ENCODE measurements at places on chromosomes 6 and 20.
A peak's percentile ranks its signal among the peaks of the same experiment; 100 is the strongest.

DNA sequence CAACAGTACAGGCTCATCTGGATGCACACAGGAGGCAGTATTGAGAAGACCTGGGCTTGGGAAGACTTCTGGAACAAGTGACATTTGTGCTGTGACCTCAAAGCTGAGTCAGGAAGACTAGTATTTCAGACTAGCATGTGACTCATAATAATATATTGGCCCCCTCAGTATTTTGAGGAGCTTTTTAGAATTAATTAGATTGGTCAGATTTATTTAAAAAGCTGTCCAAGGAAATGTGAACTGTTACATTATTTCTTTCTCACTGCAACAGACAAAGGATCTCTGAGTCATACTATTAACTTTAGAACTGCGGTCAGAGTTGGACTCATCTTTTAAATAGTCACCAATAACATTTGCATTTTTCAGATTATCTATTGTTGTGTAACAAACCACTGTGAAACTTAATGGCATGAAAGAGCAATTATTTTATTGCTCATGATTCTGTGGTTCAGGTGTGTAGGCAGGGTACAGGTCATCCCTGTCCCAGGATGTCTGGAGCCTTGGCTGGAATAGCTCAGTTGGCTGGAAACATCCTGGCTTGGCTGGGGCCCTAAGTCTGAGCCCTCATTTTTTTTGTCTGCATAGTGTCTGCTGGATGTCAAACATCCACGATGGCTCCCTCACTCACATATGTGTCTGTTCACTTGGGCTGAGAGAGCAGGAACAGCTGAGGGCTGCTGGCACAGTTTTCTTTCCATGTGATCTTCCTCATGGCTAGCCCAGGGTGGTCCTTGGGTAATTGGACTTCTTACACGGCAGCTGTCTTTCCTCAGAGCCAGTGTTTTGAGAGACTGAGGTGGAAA lies 46.9 kb downstream of the MAP3K4 start:
- H3K36me3 ChIP-seq: peaks cover 13% of the 10 kb centered on the region
- no peak for DNase-seq
- no peaks in the 10 kb centered on the region for H3K27me3 ChIP-seq
- peak overlapping the region; percentile 78 for H3K27ac ChIP-seq
- H3K4me1 ChIP-seq: peaks cover 28% of the 10 kb centered on the region

GRCh38 chr6:3456898-3457709 lies at the start of gene SLC22A23:
Gene SLC22A23 (minus strand): TSS chr6:3457050. CDS start chr6:3456559, 491 bp downstream.
- H3K4me3 ChIP-seq: peak within 1 kb of the TSS; percentile 97
- peaks cover 9% of the 10 kb centered on the region for H3K4me1 ChIP-seq
- peaks cover 25% of the 10 kb centered on the region for H3K27me3 ChIP-seq
- H3K36me3 ChIP-seq: peaks cover 4% of the 10 kb centered on the region
- peak within 1 kb of the TSS; percentile 62 for H3K27ac ChIP-seq

- H3K4me3 ChIP-seq: no peak overlapping the region
- peak; percentile 78 for DNase-seq
- peaks cover 8% of the 10 kb centered on the region for H3K36me3 ChIP-seq
- H3K4me1 ChIP-seq: peaks cover 16% of the 10 kb centered on the region
- H3K27me3 ChIP-seq: peaks cover 64% of the 10 kb centered on the region
These were observed 20.4 kb downstream of the HLA-G start for GRCh38 chr6:29847871-29848630.

- H3K36me3 ChIP-seq: no peaks in the 10 kb centered on the region
- no peaks in the 10 kb centered on the region for H3K4me1 ChIP-seq
- no peak for DNase-seq
- no peak overlapping the region for H3K27ac ChIP-seq
- H3K27me3 ChIP-seq: peaks cover 21% of the 10 kb centered on the region
These were observed 275.9 kb downstream of the SAMD5 start for GRCh38 chr6:147784371-147784770.

DNA sequence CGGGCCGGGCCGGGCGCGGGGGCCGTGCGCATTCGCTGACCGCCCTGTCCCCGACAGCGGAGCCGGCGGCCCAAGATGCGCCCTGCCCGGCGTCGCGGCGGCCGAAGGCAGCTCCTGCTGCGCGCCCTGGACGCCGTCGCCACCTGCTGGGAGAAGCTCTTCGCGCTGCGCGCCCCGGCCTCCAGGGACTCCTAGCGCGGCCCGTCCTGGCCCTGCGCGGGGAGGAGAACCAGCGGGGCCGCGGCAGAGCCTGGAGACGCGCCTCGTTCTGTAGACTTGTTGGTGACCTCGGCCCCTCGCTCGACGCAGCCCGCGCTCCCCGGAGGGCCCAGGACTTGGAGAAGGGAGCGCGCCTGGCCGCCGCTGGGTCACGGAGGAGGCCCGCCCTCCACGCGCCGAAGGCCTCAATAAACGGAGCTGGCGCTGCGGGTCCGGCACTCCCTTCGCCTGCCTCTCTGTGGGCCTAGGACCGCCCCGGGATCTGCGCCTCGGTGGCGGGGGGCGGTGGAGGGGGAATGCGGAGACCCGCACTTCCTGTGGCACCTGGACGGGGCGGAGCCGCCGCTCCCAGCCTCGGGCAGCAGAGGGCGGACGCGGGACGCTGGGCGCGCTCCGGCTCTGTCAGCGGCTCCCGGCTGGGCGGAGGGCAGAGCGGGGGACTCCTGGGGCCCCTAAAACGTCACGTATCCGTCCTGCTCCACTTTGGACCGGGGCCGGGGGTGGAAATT lies 2.7 kb downstream of the C20orf204 start:
- peak overlapping the region; percentile 84 for H3K4me3 ChIP-seq
- H3K4me1 ChIP-seq: peaks cover 34% of the 10 kb centered on the region

Data from T-helper 17 cell (primary cell).